ENCODE measurements at places on chromosomes 3 and 15. TPM values are rescaled to one million over a fixed set of nuclear protein-coding genes. Genes with fewer than 3 reads are reported as not detected.
A peak's percentile ranks its signal among the peaks of the same experiment; 100 is the strongest.

DNA sequence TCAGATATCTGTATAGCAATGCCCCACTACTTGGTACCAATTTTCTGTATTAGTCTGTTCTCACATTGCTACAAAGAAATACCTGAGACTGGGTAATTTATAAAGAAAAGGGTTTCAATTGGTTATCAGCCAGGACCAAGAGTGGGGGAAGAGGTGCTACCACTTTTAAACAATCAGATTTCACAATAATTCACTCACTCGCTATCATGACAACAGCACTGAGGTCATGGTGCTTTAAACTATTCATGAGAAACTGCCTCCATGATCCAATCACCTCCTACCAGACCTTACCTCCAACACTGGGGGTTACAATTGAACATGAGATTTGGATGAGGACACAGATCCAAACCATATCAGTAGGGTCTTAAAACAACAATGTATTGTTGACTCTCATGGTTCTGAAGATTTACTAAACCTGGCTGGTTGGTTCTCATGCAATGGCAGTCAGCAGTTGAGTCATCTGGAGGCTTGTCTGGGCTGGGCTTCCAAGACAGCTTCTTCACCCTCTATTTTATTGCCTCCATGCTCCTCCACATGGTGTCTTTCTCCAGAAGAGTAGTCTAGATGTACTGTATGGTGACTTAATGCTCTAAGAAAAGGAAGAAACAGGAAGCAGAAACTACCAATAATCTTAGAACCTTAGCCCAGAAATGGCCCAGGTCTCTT, 21.2 kb upstream of the TM4SF4 start:
- H3K27me3 ChIP-seq: no peaks in the 10 kb centered on the region
- DNase-seq: no peak
- H3K27ac ChIP-seq: no peak overlapping the region
- H3K4me3 ChIP-seq: no peak overlapping the region

GRCh38 chr15:37900326-37901221, 33.9 kb upstream of the TMCO5A start:
- H3K27ac ChIP-seq: peak overlapping the region; percentile 59
- H3K4me3 ChIP-seq: no peak overlapping the region
- no peaks in the 10 kb centered on the region for H3K36me3 ChIP-seq
- H3K27me3 ChIP-seq: peaks cover 3% of the 10 kb centered on the region
- DNase-seq: no peak

DNA sequence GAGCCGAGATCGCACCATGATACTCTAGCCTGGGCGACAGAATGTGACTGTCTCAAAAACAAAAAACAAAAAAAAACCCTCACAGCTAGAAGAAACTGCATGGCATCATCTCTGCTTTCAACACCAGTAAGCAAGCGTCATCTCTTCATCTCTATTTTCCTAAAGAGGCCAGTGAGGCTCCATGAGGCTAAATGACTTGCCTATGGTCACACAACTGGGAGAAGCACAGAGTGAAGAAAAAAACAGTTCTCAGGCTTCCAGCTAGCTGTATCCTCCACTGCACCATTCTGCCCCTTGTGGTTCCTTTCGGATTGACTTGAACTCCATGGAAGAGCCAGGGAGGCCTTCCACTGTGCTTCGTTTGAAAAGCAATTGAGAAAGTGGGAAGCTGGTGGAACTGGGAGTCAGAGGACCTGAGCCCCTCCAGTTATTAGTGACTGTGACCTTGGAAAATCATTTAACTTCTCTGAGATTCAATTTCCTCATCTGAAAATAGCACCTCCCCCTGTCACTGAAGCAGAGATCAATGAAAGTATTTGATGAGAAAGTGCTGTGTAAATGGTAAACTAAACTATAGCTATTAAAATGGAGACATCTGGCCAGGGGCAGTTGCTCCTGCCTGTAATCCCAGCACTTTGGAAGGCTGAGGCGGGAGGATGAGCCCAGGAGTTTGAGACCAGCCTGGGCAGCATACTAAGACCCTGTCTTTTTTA, 32.1 kb upstream of the DENND4A start:
- no peak for DNase-seq
- peaks cover 5% of the 10 kb centered on the region for H3K4me1 ChIP-seq
- no peak overlapping the region for H3K27ac ChIP-seq

DNA sequence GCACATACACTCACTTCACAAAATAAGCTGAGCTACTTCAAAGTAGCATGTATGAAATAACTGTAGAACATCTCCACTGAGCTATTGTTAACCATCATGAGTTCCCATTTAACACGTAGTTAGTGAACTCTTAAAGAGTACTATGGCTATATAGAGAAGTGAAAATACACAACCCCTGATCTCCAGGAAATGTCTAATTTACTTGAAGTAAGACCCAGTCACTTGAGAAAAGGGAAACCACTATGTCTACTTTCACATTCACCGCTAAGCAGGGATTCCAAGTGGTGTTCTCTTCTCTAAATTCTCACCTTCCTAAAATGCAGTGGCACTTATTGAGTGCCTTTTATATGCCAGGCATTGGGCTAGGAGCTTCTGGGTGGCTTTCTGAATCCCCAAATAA, 35.0 kb upstream of the COLQ start:
- DNase-seq: no peak
- no peak overlapping the region for H3K4me3 ChIP-seq
- peaks cover 5% of the 10 kb centered on the region for H3K4me1 ChIP-seq
- no peaks in the 10 kb centered on the region for H3K27me3 ChIP-seq

The CYP11A1 gene
- total RNA-seq: not detected

The TEX55 gene
- total RNA-seq: not detected

DNA sequence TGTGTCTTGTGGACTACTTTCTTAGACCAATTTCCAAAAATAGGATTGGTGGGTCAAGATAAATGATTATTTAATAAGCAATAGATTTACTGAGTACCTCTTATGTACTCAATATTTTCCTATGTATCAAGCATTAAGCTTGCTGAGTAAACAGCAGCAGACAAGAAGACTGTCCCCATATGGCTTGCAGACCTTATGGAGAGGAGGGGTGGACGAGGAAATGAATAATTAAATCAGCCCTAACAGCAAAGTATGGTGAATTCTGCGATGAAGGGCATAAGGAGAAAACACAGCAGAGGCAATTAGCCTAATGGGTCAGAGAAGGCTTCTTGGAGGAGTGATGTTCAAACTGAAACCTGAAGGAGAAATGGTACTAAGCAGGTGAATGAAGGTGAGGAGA, 45.1 kb downstream of the ACP3 start:
- H3K27ac ChIP-seq: no peak overlapping the region
- DNase-seq: no peak
- H3K4me1 ChIP-seq: no peaks in the 10 kb centered on the region
- H3K27me3 ChIP-seq: peaks cover 57% of the 10 kb centered on the region
- no peaks in the 10 kb centered on the region for H3K36me3 ChIP-seq
- no peak overlapping the region for H3K4me3 ChIP-seq

DNA sequence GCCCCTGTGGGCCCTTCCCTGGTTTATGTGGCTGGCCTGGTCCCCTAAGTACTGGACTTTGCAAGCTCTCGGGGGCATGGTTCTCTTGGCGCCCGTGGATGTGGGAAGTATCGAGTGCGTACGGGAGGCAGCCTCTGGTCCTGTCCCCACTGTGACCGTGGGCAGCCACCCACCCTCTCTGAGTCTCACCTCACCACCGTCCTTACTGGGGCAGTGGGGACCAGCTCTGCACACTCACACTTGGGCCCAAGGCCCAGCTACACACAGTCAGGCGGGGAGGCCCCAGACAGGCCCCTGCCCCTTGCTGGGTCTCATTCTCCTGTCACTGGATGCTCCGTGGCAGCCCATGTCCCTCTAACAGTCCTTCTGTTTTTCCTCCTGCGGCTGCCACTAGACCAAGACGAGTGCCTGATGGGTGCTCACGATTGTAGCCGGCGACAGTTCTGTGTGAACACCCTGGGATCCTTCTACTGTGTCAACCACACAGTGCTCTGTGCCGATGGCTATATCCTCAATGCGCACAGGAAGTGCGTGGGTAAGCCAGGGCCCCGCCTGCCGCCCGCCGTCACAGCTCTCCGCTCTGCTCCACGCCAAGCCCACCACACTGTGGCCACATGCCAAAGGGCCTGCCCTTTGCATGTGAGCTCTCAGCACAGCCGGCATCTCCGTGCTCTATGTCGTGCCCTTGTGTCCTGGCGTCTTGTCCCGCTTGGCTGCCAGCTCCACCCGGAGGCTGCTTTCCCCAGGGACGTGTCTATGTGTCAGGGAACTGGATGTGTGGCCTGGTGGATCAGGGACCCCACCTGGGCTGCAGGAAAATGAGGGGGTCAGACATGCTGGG, 72.7 kb downstream of the FBLN2 start:
- no peaks in the 10 kb centered on the region for H3K27me3 ChIP-seq
- peaks cover 38% of the 10 kb centered on the region for H3K36me3 ChIP-seq
- H3K4me3 ChIP-seq: no peak overlapping the region
- H3K27ac ChIP-seq: no peak overlapping the region
- DNase-seq: peak; percentile 73
- peaks cover 20% of the 10 kb centered on the region for H3K4me1 ChIP-seq

The ALPK3 gene
- total RNA-seq: 0.56 TPM

DNA sequence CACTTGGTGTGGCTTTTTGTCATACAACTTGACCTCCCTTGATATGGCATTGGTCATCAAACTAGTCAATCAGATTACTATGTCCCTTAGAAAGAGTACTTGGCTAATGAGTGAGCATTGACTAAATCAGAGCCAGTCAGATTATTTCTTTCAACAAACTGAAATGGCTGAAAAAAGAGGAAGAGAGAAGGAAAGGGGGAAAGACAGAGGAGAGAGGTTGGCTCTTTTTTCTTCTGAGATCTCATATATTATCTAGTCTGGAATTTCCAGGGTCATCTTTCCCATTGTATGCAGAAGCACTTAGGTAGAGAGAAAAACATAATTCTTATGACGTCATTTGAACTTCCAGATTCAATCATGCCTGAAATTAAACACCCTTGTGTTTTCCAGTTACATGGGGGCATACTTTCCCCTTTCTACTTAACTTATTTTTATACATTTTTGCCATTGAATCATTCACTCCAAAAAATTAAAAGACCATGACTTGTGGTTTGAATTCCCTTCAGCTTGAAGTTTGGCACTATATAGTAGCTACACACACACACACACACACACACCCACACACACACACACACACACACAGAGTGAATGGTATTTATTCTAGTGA, 387.8 kb downstream of the LSAMP start:
- H3K27ac ChIP-seq: no peak overlapping the region
- H3K4me3 ChIP-seq: no peak overlapping the region
- DNase-seq: no peak
- H3K4me1 ChIP-seq: peaks cover 8% of the 10 kb centered on the region
- H3K36me3 ChIP-seq: no peaks in the 10 kb centered on the region

The SLC35G2 gene
- total RNA-seq: 3.8 TPM

The ZNF148 gene
- 45.9 TPM for total RNA-seq

The MRPS22 gene
- total RNA-seq: 31.1 TPM

- H3K4me3 ChIP-seq: no peak overlapping the region
- peaks cover 42% of the 10 kb centered on the region for H3K36me3 ChIP-seq
- no peak overlapping the region for H3K27ac ChIP-seq
- no peak for DNase-seq
- peaks cover 4% of the 10 kb centered on the region for H3K4me1 ChIP-seq
- H3K27me3 ChIP-seq: no peaks in the 10 kb centered on the region
These were observed 8.2 kb upstream of the GANC start for GRCh38 chr15:42264795-42265194.

DNA sequence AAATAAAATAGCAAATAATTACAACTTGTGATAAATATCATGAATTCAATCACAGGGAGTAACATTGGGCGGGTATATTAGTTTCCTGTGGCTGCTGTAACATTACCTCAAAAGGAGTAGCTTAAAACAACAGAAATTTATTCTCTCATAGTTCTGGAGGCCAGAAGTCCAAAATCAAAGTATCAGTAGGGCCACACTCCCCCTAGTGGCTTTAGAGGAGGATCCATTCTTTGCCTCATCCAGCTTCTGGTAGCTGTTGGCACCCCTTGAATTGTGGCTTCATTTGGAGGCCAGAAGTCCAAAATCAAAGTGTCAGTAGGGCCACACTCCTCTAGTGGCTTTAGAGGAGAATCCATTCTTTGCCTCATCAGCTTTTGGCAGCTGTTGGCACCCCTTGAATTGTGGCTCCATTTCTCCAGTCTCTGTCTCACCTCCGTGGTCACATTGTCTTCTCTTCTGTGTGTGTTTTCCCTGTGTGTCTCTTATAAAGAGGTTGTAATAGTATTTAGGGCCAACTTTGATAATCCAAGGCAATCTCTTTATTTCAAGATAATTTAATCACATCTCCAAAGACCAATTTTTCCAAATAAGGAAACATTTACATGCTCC, 3.1 kb upstream of the CFAP20DC start:
- no peaks in the 10 kb centered on the region for H3K36me3 ChIP-seq
- no peak overlapping the region for H3K4me3 ChIP-seq
- no peak for DNase-seq
- H3K4me1 ChIP-seq: peaks cover 15% of the 10 kb centered on the region
- no peaks in the 10 kb centered on the region for H3K27me3 ChIP-seq

The LMLN gene
- total RNA-seq: 7.0 TPM

- H3K36me3 ChIP-seq: no peaks in the 10 kb centered on the region
- no peak overlapping the region for H3K27ac ChIP-seq
- peak overlapping the region; percentile 31 for H3K4me3 ChIP-seq
- no peak for DNase-seq
- peaks cover 23% of the 10 kb centered on the region for H3K4me1 ChIP-seq
These were observed 102.2 kb downstream of the DGKG start for GRCh38 chr3:186259612-186260383.

The TM4SF4 gene
- not detected for total RNA-seq

- DNase-seq: no peak
- peaks cover 8% of the 10 kb centered on the region for H3K4me1 ChIP-seq
- H3K27me3 ChIP-seq: peaks cover 62% of the 10 kb centered on the region
- no peak overlapping the region for H3K27ac ChIP-seq
- no peak overlapping the region for H3K4me3 ChIP-seq
- no peaks in the 10 kb centered on the region for H3K36me3 ChIP-seq
These were observed 14.1 kb upstream of the SATB1 start for GRCh38 chr3:18439281-18439680.

The NEO1 gene
- total RNA-seq: 40.9 TPM

The GRIP2 gene
- 0.63 TPM for total RNA-seq

The NKIRAS1 gene
- total RNA-seq: 15.5 TPM

DNA sequence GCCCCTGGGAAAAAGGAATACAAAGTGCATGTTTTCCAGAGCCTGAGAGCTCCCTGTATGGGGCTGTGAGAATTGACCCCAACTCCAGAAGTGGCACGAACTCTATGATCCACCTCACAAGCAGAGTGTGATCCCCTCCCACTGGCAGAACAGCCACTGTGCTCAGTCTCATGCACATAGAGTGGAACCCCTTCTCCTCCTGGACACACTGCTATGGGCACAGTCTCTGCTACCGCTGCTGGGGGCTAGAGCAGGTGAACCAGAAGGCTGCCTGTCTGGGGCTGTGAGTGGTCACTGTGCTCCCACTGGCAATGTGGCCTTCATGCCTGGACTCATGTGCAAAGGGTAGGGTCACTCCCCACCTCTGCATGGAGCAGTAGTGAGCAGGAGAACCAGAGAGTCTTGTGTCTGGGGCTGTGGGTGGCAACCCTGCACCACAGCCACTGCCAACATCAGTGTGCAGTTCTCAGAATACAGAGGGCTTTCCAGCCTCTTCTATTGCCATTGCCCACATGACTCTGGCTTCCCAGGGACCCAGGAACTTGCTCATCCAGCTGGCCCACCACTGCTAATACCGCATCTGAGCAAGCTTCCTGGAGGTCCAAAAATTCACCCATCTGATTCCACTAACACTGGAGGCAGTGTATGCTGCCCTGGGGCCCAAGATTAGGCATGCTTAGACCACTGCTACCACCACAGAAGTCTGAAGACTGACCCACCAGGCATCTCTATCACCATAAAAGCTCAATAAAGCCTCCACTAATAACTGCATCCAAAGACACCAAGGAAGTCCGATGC, 343.7 kb upstream of the SOX14 start:
- H3K27me3 ChIP-seq: no peaks in the 10 kb centered on the region
- no peak overlapping the region for H3K4me3 ChIP-seq
- no peaks in the 10 kb centered on the region for H3K4me1 ChIP-seq
- DNase-seq: no peak
- H3K27ac ChIP-seq: no peak overlapping the region
